Stimulated activated CD4-positive, alpha-beta T cell treated with anti-CD3 and anti-CD28 coated beads, Interleukin-1b, Interleukin-23, amount 100 ng/mL, for 24 hours (primary cell): ENCODE measurements at places on chromosomes 16 and 17.

- DNase-seq, result no peak
These were observed 22.9 kb upstream of the TRAP1 start for GRCh38 chr16:3740186-3740585.

- DNase-seq, result no peak
These were observed 939 bp downstream of the CORO6 start for GRCh38 chr17:29621751-29622194.

DNA sequence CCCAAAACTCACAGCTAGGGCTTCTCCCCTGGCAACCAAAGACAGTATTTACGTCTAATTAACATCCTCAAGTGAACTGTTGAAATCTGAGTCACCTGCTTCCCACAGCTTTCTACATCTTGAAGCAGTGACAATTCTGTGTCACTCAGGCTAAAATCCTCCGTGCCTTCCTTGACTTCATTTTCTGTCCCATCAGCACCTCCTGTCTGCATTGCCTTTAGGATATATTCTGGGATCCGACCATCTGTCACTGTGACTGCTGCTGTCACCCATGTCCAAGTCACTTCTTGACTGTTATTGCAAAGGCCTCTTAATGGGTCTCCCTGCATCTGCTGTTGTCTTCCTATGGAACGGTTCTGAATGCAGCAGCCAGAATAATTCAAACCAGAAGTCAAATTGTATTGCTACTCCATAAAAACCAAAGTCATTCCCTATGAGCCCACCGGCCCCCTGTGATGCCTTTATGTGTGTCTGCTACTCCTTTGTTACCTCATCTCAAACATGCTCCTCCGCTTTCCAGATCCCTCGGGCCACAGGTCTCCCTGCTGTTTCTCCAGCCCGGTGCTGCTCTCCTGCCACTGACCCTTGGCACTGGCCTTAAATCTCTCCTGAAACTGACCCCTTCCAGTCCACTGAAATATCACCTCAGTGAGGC, 56.9 kb downstream of the WWP2 start:
- no peak for DNase-seq

- no peak for DNase-seq
These were observed 5.8 kb upstream of the ZDHHC7 start for GRCh38 chr16:85017151-85017550.

DNA sequence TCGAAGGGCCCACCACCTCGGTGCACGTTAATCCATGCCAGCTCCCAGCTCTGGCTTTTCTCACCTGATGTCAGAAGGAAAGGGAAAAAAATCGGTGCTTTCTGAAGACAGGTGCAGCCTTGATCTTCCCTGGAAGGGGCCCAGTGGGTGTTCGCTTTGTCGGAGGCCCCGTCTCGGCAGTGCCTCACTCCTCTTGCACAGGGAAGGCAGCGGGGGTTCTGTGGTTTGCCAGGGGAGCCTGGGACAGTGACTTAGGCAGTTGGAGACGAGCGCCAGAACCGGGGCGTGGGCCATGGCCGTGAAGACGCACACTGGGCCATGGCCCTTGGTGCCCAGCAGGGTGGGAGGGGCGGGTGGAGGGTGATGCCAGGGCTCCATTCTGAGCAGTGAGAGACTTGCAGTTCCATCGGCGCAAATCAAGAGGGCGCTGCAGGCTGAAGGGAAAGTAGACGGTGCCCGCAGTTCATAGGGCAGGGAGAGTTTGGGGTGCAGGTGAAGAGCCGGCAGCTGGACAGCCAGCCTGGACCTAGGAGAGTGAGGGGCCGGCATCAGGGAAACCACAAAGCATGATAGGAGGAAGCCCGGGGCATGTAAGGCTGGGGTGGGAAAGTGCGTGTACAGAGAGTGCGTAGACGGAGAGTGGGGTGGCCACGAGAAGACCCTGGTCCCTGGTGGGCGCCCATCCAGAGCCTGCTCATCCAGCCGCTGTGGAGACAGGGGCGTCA, 101.3 kb upstream of the CHMP6 start:
- DNase-seq, result no peak

- no peak for DNase-seq
These were observed 9.9 kb downstream of the CTU2 start for GRCh38 chr16:88716201-88716600.

- DNase-seq, result no peak
These were observed 11.1 kb downstream of the XPO6 start for GRCh38 chr16:28200661-28201060.
